ENCODE measurements at places on chromosomes 2 and 18.

- DNase-seq = no peak
Observed at GRCh38 chr18:44937960-44938719, 257.5 kb downstream of the SETBP1 start.

DNA sequence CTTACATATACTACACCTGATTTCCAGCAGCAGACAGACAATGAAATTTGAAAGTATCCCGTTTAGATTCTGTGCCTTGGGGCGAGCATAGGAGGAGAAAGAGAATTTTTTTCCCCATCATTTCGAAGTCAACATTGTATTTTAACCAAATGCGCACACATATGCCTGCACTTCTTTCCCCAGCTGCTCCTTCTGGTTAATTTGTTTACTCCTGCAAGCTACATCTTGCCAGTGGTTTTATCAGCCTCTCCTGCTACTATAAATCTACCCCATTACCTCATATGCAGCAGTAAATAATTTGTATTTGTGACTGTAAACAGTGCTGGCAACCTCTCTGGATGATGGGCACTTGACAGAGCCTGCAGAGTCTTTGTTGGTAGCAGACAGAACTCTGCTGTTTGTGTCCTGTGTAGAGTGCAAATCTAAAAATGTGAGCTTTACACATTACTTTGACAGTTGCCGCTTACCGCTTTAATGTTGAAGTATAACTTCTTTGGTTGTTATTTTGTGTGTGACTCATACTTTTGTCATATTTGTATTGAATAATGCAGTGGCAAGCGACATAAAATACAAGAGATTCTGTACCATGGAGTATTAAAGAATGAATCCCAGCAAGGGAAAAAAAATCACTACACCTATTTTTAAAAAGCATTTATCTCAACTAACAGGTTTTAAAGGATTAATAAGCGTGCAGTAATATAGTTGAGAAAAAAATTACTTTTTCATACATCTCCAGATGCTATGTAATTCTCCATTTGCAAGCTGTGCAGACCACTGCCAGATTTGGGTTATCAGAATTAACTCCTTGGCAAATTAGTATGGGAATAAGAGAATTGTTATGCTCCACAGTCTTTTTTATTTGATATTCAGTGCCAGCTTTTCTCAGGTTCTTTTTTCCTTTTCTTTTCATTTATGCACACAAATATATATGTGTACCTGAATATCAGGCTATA lies 536.8 kb downstream of the XIRP2 start:
- DNase-seq = no peak

DNA sequence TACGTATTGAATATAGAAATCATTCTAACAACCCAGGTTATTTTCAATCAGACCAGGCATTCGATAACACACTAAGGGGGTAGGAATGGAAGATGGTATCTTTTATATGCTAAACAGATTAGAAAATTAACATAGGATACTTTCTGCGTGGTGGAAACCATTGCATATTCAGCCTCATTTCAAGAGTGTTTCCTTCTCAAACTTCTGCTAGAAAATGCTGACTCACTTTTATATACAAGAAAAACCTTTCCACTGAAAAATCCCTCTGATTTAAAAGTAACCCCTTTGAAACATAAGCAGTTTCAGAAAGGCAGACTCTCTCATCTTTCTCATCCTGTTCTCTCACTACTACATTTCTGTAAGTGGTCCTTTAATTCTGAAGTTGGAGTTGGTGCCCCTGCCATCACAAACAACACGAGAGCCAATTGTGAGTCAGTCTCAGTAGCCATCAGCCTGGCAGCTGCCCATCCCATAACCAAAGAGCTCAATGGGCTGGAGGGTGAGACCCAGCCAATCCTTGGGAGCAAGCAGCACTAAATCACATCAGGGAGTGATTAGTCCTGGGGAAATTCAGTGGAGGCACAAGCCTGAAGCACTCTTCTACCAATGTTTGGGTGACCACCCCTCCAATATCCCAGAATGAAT lies 343.1 kb downstream of the CELF4 start:
- DNase-seq = no peak

GRCh38 chr18:46028536-46028891 lies 43.5 kb downstream of the PSTPIP2 start:
- DNase-seq = no peak

GRCh38 chr2:149342509-149342908 lies 12.1 kb downstream of the LYPD6 start:
- DNase-seq = no peak

DNA sequence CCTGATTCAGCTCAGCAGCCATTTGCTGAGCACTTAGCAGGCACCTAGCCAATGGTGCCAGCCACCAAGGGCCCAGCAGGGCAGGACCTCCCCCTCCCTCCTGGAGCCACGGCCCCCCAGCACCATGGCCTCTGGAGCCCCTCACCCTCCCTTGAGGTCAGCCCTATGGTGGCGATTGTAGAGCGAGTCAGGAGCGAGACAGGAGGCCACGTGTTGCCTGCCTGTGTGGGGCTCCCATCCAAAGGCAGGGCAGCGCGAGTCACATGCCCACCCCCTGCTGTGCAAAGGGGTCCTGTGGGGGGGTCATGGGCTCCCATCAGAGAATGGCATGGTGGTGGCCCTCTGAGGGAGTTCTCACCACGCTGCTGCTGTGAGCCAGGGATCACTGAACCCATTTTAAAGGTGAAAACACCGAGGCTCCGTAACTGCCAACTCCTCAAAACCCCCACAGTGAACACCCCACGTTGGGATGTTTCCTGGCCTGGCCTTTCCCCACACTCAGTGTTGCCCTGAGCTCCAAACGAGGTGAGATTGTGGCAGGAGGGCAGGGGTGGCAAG lies 35.6 kb downstream of the RAMP1 start:
- no peak for DNase-seq

DNA sequence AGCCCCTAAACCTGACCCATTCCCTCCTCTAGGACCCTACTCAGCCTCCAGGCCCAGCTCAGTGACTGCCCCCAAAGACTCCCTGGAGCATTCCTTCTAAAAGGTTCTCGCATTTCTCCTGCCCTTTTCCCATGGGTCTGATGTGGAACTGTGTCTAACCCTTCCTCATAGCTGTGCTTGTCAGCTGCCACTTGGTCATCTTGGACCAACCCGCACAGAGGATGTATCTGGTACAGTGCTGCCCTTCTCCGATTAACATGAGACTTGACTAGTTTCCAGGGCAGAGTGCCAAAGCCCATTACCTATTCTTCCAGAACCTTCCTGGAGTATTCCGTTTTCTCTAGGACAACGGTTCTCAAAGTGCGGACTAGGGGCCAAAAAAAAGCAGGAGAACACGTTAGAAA lies 518 bp upstream of the NFU1 start:
- no peak for DNase-seq

GRCh38 chr2:240560084-240560479 lies at the start of gene DUSP28:
TSS of gene DUSP28 (plus strand) at chr2:240560357. CDS start at chr2:240560685, 328 bp downstream.
- DNase-seq = peak; percentile 93
